ENCODE measurements at places on chromosomes 6 and 20.

- no peak for DNase-seq
These were observed 89.2 kb downstream of the RSPH3 start for GRCh38 chr6:158910484-158911440.

DNA sequence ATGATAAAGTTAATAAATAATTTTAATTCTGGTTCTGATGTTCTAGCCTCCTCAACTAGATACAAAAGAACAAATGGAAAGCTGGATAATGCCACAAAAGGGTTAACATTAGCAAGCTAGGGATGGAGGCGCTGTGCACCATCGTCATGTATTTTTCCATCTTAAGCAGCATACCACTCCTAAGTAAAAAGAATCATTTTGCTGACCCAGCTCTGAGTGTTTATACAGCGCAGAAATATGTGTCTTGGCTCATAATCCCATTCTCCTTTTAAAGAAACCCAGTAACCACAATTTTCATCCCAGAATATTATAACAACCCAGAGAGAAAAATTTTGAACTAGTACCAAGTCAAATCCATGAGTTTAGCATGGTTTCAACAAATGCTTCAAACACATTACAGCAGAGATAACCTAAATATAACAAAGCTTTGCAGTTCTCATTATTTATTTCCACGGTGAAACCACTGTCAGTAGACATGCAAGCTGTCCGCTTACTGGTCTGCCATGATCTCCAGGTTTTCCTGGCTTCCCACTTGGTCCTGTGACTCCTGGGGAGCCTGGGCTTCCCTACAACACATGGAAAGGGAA is 111.1 kb downstream of the COL12A1 start:
- DNase-seq: no peak

GRCh38 chr20:64130876-64131275 is 23.5 kb upstream of the NPBWR2 start:
- no peak for DNase-seq

DNA sequence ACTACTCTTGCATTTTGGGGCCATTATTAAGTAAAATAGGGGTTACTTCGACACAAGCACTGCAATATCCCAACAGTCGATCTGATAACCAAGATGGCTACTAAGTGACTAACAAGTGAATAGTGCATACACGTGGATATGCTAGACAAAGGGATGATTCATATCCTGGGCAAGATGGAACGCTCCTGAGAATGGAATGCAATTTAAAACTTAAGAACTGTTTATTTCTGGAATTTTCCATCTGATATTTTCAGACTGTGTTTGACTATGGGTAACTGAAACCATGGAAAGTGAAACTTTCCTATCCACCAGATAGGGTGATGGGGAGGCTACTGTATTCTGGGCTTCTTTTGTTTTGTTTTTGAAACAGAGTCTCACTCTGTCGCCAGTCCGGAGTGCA is 66.5 kb downstream of the ILRUN start:
- DNase-seq: no peak

GRCh38 chr20:45416917-45417316 is 976 bp downstream of the PIGT start:
- DNase-seq: no peak

Data from 8988T (cell line).